ENCODE measurements at places on chromosomes 4 and X.
A peak's percentile ranks its signal among the peaks of the same experiment; 100 is the strongest.

DNA sequence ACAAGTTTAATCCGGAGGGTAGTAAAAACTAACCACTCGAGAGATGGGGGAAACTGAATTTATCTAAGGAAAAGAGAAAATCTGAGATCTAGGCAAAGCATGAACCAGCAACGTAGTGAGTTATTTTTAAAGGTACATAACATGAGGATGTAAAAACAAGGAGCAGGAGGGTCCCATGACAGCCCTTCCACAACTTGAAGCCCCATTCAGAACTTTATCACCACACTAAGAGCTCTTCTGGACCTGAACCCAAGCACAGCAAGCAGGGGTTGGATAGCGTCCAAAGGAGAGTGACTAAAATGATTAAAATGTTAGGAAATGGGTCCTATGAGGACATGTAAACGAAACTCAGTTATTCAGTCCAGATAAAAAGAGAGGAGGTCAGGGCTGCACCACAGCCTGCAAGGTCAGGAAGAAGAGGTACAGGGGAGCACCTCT, 16.2 kb downstream of the SH3RF1 start:
- DNase-seq, result no peak

GRCh38 chr4:48173056-48173991, 39.3 kb upstream of the TXK start:
- no peak for DNase-seq

- DNase-seq, result no peak
Measured at GRCh38 chr4:61580721-61581377, 380.7 kb downstream of the ADGRL3 start.

GRCh38 chr4:55635282-55635681, 816 bp downstream of the NMU start:
- DNase-seq, result no peak

DNA sequence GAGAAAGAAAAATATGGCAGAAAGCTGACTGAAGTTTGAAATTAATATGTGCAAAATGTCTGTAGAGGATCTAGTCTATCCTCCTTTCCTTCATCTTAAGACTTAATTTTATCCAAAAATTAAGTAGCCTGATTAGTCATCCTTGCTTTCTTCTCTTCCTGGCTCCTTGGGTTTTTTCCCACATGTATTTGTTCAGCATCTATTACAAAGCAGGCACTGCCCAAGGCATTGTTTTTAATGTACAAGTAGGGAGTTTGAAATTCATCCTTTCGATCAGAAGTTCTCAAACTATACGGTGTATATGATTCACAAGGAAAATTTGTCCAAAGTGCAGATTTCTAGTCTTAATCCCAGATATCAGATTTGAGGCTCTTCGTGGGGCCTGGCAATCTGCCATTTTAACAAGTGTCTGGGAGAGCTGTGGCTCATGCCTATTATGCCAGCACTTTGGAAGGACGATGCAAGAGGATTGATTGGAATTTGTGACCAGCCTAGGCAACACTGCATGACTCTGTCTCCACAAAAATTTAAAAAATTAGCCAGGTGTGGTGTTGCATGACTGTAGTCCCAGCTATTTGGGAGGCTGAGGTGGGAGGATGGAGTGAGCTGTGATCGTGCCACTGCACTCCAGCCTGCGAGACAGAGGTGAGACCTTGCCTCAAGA, 19.4 kb upstream of the YTHDC1 start:
- DNase-seq, result no peak

- no peak for DNase-seq
Measured at GRCh38 chr4:88955580-88956380, 101.2 kb downstream of the FAM13A start.

DNA sequence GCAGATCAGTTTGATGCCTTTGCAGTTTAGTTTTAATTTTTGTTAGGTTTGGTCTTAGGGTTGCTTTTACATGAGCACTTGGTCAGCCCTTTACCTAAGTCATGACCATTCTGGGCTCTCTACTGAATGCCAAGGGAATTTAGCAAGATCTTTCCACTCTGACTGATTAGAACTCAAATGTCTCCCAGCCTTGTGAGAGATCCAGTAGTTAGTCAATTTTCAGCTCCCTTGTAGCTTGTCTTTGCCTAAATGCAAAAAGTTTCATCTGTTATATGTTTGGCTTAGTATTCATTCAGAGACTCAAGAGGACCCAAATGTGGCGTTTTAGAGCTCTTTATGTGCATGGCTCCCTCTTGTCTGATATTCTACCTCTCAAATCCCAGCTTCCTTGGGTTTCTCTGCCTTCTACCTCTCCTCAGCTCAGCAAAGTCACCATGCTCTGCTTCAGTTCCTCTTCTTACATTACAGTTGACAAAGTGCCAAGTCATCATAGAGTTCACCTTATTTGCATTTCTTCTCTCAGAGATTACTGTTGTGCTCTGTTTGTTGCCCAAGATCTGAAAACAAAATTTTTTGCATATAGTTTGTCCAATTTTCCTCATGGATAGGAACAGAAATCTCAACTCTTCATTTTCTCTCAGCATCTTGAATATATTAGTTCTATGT, 17.5 kb upstream of the JAKMIP1 start:
- no peak for DNase-seq

- DNase-seq, result no peak
Measured at GRCh38 chr4:15718959-15719358, 16.1 kb downstream of the BST1 start.

- no peak for DNase-seq
Measured at GRCh38 chr4:101074326-101074725, 273.0 kb downstream of the PPP3CA start.

DNA sequence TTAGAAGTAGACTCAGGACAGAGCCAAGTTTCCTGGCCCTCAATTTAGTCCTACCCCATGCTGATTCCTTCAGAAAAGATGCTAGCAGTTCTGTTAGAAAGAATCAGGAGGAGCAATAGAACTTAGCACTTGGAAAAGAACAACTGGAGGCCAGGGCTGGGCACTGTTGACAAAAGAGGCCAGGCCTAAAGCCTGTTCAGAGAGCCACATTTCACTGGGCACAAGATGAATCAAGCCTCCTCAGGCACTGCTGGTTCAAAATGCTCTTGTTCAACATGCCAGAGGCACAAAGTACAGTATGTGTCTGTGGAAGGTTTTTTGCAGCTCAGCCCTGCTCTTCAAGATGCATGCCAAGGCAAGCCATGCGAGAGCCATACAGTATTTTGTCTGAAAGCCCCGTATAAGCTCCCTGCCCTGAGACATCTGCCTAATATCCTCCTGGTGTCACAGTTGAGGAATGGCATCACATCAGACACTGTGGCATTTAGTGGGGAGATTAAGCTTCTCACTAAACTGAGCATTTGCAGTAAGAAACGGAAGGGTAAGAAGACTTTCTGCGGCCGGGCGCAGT, 53.7 kb downstream of the RASL11B start:
- DNase-seq, result no peak

- no peak for DNase-seq
Measured at GRCh38 chrX:18707426-18708049, at the start of gene PPEF1. TSS of gene PPEF1 (plus strand) at chrX:18707645. CDS start at chrX:18707781, 136 bp downstream.

- DNase-seq, result no peak
Measured at GRCh38 chrX:148874636-148875246, 374.3 kb downstream of the AFF2 start.

DNA sequence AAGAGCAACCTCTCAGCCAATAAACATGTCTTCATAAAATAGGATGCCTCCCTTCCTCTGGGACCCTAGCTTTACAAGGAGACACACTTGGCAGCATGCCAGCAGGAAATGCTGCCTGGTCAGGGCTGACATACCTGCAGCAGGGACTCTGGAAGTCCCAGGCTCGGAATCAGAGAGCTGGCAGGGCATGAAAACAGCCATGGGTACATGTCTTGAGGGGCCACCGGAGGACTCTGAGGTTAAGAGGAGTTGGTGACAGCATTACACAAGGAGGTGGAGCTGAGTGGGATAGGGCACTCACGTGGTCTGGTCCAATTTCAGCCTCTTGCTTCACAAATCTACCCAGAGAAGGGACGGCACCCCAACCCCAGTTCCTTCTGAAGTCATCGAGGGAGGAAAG, 15.7 kb downstream of the MSX1 start:
- no peak for DNase-seq

DNA sequence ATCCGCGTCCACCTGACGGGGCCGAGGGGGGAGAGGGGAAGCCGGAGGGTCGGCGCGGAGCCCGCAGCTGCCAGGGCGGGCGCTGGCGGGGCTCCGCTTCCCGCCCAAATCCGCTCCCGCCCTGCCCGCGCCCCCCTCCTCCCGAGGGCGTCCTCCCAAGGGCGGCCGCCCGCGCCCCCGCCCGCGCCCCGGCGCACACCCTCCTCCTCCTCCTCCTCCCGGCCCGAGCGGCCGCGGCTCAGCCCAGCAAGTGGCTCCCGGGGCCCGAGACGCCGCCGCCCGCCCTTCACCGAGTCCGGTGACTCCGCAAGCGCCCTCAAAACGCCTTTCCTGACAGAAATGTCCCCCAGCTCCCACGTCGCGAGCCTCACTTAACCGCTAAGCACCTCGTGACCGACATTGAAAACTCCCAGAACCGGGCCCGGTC, 487 bp downstream of the HMGB2 start:
- DNase-seq, result peak; percentile 33

GRCh38 chr4:102441978-102442911, 58.9 kb upstream of the NFKB1 start:
- no peak for DNase-seq

DNA sequence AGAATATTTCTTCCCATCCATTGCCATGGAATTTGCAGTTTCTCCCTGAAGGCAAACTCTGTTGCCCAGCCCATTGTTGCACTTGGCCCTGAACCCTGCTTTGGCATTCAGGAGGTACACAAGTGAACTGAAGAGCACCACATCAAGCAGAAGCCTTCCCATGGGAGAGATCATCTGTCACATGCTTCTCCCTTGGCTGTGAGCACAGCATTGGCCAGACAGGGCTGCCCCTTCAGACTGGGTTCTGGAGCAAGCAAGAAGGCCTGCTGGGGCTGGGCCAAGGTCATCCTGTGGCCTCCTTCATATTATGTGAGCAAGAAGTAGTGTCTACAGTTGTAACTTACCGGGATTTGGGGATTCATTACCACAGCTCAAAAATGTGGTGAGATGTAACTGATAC, 22.7 kb downstream of the SCML1 start:
- no peak for DNase-seq

DNA sequence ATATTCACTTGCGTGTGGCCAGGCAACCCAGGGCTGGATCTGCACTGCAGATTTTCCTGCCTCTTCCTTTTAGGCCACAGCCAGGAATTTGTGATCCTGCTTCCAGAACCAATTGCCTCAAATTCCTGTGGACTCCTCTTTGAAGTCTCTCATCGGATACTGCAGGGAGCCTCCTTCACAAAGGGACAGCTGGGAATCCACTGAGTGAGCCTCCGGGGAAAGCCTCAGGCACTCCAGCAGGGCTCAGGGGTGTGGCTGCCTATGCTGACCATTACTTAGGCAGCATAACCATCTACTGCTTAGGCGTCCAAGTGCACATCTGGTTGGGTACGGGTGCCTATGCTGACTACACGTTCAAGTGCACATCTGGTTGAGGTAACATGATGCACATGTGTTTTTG, 321.5 kb downstream of the NLGN4X start:
- DNase-seq, result no peak

DNA sequence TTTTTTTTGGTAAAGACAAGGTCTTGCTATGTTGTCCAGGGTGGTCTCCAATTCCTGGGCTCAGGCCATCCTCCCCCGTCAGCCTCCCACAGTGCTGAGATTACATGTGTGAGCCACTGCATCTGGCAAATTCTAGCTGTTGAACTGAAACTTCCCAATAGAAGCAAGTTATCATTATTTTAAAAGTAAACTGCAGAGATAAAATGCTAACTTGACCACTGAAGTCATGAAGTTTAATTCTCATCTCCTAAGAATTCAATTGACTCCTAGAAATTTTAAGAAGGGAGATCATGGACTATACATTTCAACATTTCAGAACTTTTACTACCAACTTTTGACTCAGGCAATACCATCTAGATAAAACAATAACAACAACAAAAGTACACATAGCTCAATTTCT, 11.7 kb upstream of the EXOSC9 start:
- no peak for DNase-seq

DNA sequence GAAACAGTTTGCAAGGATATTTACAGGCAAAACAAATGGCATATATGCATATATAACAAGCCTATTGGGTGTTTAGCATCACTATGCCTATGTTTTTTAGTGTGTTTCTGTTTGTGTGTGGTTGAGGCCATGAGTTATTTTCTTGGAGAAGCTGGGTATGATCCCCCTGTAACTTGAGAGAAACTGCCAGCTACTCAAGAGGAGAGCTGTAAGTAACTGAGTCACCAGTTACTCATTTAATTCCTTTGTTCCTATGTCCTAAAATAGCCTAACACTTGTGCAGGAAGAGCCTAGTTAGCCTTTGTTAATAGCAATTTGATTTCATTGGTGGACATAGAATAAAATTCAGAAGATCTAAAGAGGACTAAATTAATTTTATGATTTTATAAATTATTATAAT, 79.1 kb downstream of the PWWP3B start:
- DNase-seq, result no peak

GRCh38 chr4:141595531-141595930, 40.9 kb upstream of the IL15 start:
- DNase-seq, result no peak

GRCh38 chrX:12767856-12768255, 23.4 kb upstream of the PRPS2 start:
- no peak for DNase-seq

DNA sequence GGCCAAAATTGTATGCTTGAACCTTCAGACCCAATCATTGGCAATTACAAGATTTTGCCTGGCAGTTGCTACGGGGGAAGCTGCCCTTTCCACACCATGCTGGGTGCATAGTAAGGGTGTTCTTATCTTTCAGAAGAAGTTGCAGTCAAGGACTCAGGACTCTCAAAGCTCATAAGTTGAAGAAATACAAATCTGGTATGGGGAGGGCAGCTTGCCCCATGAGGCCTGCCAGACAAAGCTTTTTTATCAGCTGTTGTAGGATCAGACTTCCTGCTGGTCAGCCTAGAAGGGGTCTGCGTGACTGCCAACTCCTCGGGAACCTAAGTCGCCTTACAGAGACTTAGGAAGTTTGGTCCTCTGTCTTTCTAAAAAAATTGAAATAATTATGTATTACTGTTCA, 174.9 kb upstream of the TECRL start:
- DNase-seq, result no peak

- DNase-seq, result no peak
Measured at GRCh38 chrX:20514358-20514757, 247.6 kb upstream of the RPS6KA3 start.

DNA sequence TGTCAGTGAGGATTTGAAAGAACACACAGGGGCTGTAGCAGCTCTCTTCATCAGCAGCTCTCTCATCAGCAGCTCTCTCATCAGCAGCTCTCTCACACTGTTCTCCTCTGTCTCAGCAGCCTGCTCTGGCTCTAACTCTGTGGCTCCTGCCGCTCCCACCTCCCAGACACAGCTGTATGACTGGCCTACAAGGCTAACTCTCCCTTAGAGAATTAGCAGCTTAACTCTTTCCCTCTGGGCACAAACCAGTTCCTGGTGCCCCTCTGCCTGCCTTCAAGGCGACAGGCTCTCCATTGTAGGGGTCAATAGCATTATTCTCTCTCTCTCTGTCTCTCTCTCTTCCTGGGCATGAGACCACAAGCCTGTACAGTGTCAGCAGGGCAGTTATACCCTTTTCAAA, 385.6 kb upstream of the PCDH10 start:
- DNase-seq, result no peak

All from activated T-helper 1 cell treated with anti-CD3 and anti-CD28 coated beads, Interleukin-2, amount 50 U/mL, for 16 hours (primary cell).